ENCODE measurements at places on chromosomes 1 and 21.

DNA sequence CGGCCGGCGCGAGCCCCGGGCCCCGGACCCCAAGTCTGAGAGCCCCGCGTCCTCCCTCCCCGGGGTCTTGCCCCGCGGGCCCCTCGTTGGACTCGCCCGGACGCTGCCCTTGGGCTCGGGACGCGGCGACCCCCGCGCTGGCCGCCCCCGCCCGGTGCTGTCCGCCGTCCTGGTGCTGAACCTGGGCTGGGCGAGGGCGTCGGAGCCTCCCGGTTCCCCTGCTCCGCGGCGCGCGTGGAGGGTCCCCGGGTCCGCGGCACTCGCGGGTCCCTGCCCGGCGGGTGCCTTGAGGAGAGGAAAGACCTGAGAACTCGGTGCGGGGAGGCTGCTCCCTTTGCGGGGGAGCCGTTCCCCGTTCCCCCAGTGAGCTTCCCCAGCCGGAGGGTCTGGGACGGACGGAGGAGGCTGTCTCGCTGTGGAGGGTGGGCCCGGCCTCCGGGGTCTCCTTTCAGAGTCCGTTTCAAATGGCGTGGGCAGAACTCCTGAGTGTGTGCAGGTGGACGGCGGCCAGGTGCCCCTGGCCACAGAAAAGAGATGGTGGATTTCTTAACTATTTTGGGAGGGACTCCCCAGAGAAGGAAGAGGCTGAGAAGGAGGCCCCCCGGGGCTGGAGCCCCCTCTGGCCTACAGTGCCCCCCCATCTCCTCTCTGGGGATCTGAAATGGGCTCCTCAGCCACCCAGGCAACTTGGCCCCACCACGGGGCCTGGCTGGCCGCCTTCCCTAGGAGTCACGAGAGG is 595 bp downstream of the GABRD start:
- no peak for DNase-seq

DNA sequence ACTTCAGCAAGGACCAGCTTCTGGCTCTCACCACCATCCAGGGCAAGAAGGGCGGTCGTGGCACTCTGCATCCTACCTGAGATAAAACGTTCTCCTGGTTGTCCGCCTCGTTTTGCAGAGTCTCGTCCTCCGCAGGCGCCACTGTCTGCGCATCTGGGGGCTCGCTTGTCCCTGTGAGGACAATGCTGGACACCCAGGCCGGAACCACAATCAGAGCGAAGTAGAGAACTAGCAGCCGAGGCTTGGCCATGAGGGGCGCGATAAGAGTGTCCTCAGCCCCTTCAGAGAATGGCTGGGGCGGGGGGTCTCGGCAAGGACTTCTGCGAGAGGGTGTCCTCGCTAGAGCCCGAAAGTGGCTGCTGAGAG is 505 bp downstream of the OLFML2B start:
- no peak for DNase-seq

DNA sequence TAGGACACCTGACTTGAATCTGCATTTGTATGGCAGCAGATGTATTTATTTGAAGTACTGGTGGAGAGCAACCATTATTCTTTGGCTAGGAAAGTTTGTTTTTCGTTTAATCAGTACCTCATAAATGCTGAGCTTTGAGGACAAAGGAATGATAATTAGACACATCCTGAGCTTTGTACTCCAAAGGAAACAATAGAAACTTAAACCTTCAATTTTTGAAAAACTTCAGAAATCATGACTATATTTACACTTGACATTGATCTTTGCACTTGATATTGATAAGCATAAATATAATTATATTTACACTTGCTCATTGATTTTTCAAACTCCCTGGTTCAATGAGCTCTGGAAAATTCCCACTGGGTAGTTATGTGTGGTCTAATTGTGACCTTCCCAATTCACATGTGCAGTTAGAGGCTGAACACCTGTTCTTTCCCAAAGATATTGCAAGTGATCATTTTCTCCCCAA is 10.7 kb downstream of the PATJ start:
- no peak for DNase-seq

- no peak for DNase-seq
Measured at GRCh38 chr1:202965422-202965821, 1.6 kb downstream of the CYB5R1 start.

- no peak for DNase-seq
Measured at GRCh38 chr1:81717230-81717629, 83.5 kb upstream of the ADGRL2 start.

- no peak for DNase-seq
Measured at GRCh38 chr1:55670331-55671082, 455.3 kb upstream of the USP24 start.

DNA sequence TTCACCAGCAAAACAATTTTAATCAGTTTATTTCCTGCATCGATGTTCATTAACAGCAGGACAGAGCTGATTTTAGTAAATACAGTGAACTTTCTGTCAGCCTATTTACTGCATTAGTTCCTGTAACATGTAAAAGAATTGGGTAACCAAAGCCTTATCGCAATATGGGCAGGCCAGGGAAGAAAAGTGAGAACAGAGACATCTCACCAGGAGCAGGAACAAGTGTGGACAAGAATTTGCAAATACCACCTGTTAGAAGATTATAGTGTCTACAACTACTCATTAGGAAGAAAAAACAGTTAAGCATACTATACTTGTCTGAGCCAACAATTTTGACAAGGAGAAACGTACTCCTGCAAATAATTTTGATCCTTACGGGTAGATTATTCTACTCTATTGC is 1293.9 kb downstream of the PLA2G4A start:
- no peak for DNase-seq

GRCh38 chr1:181905944-181906597 is 155.4 kb downstream of the ZNF648 start:
- no peak for DNase-seq

GRCh38 chr1:56531624-56532349 is 47.6 kb downstream of the PLPP3 start:
- DNase-seq, result no peak

GRCh38 chr1:213415691-213416380 is 364.8 kb downstream of the RPS6KC1 start:
- DNase-seq, result no peak

- no peak for DNase-seq
Measured at GRCh38 chr1:46084553-46085451, 47.6 kb downstream of the PIK3R3 start.

GRCh38 chr1:236809148-236809547 is 14.1 kb downstream of the MTR start:
- DNase-seq, result no peak

DNA sequence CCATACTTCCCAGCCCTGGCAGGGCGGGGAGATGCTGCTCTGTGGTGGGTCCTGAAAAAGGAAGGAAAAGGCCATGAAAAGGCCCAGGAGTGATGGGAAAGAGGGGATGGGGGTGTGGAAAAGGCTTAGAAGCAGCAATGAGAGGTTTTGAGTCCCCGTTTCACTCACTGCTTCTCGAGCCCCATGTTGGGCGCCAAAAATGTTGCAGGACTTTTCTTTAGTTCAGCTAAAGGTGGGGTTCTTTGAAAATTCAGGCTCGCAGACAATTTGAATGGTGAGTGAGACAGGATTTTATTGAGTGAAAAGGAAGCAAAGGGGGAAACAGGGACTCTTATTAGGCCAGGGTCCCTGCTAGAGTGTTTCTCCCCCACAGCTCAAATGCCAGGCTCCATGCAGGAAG is 93.1 kb downstream of the MRPS6 start:
- no peak for DNase-seq

- DNase-seq, result no peak
Measured at GRCh38 chr1:17475752-17476151, 36.3 kb upstream of the RCC2 start.

DNA sequence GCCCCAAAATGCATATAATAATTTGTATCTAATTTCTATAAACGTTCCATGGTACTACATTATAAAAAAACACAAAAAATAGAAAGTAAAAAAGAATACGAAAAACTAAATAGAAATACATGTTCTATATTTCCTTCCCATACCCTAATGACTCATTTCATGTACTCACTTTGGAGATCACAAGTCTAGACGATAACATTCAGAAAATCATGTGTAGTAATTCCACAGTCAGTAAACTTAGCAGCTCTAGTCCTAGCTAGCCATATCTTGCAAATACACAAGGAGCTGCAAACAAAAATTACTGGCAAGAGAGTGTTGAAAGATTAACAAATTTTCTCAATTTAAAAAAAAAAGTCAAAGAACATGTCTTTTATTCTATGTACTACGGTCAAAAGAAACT is 1.4 kb downstream of the GOLPH3L start:
- DNase-seq, result no peak

- no peak for DNase-seq
Measured at GRCh38 chr21:15617964-15618363, 111.8 kb upstream of the USP25 start.

DNA sequence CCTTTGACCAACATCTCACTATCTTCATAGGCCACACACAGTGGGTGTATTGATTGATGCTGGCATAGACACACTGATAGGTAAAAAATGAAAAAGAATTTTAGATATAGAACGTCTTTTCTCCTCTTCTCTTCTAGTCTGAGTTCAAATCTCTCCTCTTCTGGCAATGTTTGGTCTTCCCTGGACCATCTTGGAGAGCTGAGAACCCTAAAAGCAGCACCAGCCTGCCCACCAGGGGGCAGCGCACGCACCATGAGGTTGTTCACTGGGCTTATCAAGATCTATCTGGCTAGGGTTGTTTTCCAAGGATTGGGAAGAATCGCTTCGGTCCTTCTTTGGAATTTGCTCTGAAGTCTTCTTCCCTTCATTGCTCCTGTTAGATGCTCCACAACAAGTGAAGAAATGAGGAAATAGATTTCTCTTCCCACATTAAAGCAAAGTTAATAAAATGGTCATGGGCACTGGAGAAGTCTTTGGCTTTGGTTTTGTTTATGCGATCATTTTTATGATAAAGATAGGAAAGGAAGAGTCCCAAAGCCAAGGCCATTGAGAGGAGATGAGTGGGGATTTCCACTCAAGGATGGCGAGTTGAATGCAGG is 104.0 kb upstream of the OLIG2 start:
- DNase-seq, result no peak

GRCh38 chr1:148166558-148167492 is 14.7 kb upstream of the NBPF11 start:
- no peak for DNase-seq

DNA sequence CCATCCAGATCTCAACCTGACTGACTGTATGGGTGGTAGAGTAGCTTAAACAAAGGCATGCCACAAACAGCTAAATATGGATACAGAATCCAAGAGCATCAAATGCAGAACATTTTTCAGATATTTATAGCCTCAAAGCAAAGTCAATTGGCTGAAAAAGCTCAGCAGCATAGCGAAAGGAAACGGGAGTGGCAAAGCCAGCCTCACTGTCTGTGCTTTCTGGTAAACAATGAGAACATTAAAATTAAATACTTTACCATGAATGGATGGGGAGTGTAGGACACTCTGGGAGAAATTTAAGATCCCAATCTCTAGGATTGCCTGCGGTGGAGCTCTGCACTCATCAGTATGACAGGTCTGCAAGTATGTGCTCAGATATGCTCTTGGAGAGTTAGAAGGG is 4.4 kb downstream of the RASAL2 start:
- no peak for DNase-seq

DNA sequence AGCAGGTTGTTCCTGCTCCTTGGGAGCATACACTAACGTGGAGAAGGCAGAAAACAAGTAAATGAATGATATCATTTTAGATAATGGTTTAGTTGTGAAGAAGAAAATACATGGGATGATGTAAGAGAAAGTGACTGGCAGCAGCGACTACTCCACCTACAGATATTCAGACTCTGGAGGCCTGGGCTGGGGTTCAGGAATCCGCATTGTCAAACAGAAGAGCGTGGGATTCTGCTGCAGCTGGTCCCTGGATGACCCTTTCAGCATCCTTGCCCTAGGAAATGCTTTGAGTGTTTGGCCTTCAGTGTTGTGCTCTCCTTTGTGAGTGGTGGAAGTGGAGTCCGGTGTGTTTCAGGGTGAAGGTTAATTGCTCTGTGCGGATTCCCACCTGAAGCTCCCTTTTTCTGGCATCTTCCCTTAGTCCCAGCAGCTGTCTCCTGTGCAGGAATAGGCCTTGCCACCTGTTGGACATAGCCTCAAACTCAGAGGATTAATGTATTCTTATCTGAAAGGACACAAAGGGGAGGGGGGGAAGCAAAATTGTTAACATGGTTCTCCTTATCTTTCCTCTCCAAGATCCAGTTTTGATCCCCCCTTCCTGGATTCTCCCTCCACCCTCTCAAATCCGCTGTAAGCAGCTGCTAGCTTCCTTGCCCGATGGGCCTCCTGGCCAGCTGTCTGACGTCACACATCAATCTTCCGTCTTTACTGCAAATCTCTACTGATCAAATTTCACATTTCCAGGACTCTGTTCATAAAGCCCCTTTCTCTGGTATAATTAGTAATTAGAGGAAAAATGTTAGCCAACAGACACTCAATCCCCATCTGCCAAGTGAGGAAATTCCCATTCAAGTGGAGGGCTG is 68.3 kb upstream of the SPAG17 start:
- DNase-seq, result no peak

DNA sequence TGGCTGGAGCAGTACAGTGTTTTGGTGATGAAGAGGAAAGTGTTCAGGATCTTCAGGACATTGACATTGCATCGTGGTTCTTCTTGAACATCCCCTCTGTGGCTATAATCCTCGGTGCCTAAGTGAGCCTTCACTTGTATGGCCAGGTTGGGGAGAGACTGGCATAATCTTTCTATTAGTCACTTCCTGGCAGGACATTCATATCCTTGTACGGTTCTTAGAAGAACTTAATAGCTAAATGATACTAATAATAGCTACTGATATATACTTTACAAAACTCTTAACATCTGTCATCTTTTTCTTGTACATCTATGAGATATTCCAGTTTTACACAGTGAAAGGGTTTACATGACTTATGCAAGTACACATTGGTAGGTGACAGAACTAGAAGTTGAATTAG is 35.8 kb downstream of the CELF3 start:
- no peak for DNase-seq
